ENCODE measurements at places on chromosomes 11 and 22. TPM values are rescaled to one million over a fixed set of nuclear protein-coding genes. Genes with fewer than 3 reads are reported as not detected.

KRTAP5-9 gene
- not detected for total RNA-seq

SLC22A8 gene
- total RNA-seq = not detected

APOA1 gene
- 70.3 TPM for total RNA-seq

HARBI1 gene
- total RNA-seq = 4.5 TPM

OMP gene
- 1.1 TPM for total RNA-seq

DNA sequence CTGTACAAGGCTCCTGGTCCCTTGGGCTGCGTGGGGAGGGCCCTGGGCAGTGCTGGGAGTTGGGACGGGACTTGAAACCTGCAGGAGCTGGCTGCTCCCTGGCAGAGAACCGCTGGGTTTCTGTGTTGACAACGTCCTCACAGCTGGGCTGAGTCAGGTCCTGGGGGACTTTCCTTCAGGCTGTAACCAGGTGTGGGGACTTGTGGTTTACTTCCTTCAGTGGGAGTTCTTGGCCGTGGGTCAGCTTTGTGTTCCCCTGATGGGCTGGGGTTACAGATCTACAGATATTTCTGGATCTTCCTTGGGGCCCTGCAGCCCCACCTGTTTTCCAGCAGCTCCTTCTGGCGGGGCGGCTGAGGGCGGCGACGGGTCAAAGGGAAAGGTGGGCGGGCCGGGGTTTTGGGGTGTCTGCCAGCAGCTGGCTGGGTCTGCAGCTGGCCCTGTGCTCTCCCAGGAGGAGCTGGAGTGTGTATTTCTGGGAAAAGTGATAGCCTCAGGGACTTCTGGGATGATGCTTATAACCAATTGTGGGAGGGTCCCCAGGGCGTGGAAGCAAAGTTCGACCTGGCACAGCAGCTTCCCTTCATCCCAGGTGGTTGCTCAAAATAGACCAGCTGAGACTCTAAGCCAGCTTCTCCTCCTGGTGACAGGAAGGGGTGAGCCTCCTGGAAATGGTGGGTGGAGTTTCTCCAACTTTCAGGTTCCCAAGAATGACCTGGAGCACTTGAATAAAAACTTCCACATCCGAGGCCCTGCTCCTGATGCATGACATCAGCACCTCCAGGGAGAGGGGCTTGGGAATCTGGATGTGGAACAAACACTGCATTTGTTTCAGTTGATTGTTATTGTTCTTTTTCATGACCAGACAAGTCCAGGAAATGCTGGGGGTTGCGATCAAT, 19.1 kb downstream of the ST14 start:
- no peak for DNase-seq

- DNase-seq = no peak
Observed at GRCh38 chr11:120384476-120384875, 48.3 kb downstream of the ARHGEF12 start.

DNA sequence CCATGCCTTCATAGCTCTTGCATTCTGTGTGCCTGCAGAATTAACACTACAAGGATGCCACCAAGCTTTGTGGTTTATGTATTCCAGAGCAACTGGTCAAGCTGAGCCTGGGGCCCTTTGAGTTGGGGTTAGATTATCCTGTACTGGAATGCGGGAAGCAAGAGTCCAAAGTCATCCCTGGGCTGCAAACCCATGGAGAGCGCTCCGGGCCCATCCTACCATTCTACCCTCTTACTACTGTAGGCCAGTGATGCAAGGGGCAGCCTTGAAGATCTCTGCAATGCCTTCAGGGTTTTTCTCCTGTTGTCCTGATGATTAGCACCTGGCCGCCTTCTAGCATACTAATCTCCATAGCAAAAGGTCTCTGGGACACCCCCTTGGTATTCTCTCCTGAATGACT, 51.3 kb downstream of the TUG1 start:
- no peak for DNase-seq

DNA sequence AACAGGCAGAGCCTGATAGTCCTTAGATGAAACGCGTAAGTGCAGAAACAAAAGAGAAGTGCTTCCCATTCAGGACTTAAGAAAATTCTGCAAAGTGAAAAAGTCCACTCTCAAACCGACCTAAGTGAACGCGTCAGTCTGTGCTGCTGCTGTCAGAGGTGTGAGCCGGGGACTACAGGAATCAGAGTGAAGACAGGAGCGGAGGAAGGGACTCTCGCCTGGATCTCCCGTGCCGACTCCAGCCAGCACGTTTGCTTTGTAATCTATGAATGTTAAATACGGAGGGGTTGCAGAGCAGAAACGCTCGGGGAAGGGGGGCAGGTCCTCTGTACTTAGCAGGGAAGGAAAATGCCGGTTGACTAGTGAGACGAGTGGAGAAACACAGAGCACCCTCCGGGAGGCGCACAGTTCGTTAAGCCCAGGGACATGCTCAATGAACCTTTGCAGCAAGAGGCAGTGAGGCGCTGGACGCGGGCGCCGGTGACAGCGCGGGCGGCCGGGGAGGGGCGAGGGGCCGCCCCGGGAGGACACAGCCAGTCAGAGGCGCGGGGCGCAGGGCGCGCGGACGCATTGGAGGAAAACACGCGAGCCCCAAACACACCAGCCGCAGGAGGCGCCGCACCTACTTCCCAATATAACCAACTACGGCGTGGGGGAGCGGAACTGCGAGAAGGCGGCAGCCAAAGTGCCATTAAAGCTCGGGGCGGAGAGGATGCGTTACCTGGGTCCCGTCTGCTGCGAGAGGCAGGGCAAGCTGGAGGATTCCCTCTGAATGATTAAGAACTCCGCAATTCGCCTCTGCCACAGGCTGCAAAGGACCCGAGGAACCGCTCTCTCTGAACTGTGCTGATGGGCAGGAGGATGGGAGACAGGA, at the start of gene CNTN5:
TSS of gene CNTN5 (plus strand) at position 598 of the 874 bp plus-strand sequence.
- no peak for DNase-seq

Measured in fibroblast of the aortic adventitia (primary cell).